ENCODE measurements at places on chromosomes 7 and 10.

GRCh38 chr7:26477381-26477990 is 185.8 kb downstream of the SNX10 start:
- DNase-seq: no peak

- DNase-seq: peak; percentile 15
Observed at GRCh38 chr7:2689951-2690705, 2.1 kb downstream of the AMZ1 start.

- no peak for DNase-seq
Observed at GRCh38 chr7:117010375-117011133, 57.3 kb downstream of the ST7 start.

- DNase-seq: no peak
Observed at GRCh38 chr10:104767745-104768144, 126.7 kb downstream of the SORCS3 start.

DNA sequence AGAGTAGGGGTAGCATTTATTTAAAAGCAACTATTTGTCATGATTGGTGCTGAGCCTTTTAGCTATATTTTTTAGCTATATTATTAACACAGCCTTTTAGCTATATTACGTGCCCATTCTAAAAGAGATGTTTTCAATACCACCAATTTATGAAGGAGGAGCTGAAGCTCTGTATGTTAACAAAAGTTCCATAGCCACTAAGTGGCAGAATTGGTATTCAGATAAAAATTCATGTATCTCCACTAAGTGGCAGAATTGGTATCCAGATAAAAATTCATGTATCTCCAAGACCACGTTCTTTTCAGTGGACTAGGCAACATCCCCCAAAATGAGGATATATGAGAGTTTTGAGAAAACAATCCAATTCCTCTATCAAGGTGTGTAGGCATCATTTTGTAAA is 268.6 kb downstream of the HGF start:
- peak; percentile 34 for DNase-seq

GRCh38 chr7:80060218-80060806 is 74.3 kb upstream of the GNAI1 start:
- DNase-seq: peak; percentile 36

DNA sequence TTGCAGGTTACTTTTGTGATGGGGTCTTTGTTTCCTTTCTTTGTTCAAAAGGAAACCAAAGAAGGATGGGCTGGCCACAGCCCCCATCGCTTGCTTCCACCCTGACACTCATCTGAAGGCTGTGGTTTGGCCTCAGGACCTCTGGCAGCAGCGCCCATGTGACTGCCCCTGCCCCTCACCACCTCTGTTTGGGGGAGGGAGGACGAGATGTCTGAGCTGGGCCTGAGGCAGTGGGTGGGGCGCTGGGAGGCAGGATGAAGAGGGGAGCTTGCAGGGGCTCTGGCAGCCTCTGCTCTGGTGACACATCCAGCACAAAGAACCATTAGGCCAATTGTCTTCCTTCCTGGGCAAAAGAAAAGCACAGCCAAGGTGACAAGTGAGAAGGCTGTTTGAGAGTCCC is 15.9 kb upstream of the CHST15 start:
- no peak for DNase-seq

GRCh38 chr10:125050383-125050782 is 108.5 kb downstream of the ZRANB1 start:
- DNase-seq: no peak

DNA sequence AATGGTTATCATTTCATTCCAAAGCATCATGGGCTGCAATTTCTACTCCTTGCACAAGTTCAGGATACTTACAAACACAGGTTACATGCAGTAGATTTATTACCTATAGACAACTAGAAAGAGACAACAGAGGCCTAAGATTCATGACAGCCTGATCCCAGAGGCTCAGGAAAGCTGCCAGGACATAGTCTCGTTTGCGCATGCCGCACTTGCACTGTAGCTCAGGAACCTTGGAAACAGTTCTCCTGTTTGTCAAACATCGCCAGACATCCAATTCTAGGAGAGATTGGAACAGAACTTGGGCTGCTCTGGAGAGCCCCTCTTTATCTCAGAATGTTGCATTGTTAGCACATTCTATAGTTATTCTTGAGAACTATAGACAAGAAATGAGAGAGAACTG is 216.2 kb upstream of the CDC14C start:
- no peak for DNase-seq

GRCh38 chr10:128373831-128374230 is 247.6 kb upstream of the MKI67 start:
- no peak for DNase-seq

DNA sequence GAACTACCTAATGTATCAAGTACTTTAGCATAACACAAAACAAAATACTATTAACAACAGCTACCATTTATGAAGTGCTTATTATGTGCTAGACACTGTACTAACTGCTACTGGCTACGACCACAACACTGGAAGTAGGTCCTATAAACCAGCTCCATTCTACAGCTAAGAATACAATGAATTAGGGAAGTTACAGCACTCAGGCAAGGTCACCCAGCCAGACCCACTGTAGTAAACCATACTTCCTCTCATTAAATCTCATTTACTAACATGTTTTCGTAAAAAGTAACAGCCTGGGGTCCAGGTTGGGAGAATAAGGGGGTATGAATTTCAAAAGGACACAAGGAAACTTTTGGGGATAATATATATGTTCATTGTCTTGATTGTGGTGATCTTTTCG is 25.4 kb downstream of the NAPEPLD start:
- no peak for DNase-seq

DNA sequence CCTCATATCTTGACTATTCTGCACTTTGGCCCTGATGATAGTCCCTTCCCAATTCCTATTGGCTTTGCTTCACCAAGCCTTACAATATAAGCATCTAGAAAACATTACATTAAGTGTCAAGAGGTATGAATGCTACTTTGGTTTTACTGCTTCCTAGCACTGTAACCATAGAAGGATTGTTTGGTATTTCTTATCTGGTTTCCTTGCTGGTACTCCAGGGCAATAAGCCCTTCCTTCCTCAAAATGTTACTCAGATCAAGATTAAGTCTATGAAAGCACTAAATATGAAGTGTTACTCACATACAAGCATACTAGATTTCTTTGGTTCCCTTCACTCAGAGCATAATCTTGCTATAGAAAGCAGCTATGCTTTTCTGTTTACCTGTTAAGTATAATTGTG is 492.5 kb downstream of the ETV1 start:
- DNase-seq: no peak

DNA sequence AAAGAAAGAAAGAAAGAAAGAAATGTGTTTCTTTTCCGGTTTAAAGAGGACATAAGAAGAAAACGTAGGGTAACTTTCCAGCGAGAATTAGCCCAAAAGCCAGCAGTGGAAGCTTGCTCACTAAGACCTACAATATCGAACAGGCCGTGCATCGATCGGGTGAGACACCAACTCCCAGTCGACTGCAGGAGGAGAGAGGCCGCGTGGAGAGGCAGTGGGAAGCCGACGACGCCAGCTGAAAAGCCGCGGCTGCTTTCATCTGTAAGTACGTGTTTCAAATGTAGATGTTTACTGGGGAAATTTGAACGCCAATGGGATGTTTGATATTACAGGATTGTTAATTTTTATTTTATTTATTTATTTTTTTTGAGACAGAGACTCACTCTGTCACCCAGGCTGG is 28.6 kb upstream of the GIMAP8 start:
- DNase-seq: no peak

DNA sequence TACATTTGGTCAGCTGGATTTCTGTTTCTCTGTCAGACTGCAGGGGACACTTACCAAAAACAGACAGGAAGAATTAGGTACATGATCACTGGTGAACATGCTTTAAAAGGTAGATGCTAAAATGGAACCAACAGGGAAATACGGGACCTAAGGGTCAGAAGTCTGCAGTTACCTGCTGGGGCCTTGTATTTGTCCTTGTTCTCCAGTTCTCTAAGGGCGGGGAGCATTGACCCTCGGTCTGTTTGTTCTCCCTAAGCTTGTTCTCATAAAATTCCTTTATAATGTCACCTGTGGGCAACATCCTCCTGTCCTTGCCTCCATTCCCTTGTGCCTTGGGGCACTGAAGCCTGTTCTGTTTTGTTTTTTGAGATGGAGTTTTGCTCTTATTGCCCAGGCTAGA is 29.8 kb upstream of the MSMB start:
- DNase-seq: no peak

- no peak for DNase-seq
Observed at GRCh38 chr7:17846935-17847334, 93.4 kb downstream of the SNX13 start.

GRCh38 chr7:82152858-82153257 is 290.7 kb downstream of the CACNA2D1 start:
- DNase-seq: no peak

GRCh38 chr10:127234306-127234800 is 38.0 kb upstream of the INSYN2A start:
- DNase-seq: no peak

DNA sequence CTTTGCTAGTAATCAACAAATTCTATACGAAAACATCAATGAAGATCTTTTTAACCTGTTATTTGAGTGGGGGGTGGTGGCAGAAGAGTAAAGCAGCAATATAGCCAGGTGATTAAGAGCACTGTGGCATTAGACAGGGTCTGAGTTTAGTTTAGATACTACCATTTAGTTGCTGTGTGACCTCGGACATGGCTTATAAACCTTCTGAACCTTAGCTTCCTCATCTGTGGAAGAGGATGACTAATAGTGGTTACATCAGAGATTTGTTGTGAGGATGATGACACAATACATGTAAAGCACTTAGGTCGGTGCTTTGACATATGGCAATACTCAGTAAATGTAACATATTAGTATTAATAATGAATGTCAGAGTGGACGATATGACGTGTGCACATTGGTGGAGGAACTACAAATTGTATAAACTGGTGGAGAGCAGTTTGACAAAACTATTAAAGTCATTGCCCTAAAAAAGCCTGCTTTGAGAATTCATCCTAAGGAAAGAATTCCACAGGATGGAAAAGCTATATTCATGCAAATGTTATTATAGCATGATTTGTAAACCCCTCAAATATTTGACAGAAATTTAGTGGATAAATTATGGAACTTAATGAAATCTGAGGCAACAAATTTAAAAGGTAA is 24.3 kb downstream of the SPAG6 start:
- no peak for DNase-seq

- DNase-seq: no peak
Observed at GRCh38 chr10:30042820-30043219, 16.6 kb downstream of the JCAD start.

DNA sequence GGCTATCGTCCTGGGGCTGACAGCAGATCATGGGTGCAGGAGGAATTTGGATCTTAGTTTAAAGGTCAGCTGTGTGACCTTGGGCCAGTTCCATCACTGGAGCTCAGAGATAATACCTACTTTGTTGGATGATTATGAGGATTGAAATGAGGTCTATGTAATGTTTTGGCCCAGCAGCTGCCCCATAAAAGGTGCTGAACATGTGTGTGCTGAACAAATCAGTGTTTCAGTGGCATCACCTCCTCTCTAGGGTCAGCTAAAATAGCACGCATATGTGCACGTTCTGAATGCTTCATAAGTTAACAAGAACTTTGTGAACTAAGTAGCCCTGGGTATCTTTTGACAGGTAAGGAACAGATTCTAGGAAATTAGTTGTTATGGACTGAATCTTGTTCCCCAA is 84.8 kb upstream of the LRRC18 start:
- no peak for DNase-seq

- DNase-seq: no peak
Observed at GRCh38 chr7:125425506-125425905, 495.9 kb upstream of the POT1 start.

DNA sequence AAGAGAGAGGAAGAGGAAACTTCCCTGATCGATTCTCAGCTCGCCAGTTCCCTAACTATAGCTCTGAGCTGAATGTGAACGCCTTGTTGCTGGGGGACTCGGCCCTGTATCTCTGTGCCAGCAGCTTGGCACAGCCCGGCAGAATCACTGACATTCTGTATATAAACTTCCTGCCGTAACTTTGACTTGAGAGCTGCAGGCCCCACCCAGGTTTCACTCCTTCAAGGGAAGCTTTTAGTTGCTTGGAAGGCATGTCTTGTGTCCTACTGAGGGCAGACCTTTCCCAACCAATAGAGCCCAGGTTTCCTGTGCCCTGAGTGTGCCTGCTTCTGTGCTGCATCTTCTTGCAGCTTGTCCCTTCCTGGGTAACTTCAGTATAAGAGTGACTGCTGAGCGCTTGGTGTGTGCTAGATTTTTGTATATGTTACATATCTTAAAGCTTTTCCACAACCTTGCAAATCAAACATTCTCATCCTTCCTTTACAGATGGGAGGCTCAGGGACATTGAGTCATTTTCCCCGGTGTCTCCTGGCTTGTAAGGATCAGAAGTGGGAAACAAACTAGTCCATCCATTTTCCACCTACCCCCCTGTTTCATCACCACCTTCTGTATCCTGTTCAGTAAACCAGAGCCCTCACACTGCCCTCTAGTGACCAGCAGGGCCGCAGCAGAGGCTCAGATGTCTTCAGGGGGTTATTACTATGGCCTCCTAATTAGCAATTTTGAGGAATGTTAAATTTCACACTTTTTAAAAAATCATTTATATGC is 225.2 kb upstream of the PRSS58 start:
- no peak for DNase-seq

DNA sequence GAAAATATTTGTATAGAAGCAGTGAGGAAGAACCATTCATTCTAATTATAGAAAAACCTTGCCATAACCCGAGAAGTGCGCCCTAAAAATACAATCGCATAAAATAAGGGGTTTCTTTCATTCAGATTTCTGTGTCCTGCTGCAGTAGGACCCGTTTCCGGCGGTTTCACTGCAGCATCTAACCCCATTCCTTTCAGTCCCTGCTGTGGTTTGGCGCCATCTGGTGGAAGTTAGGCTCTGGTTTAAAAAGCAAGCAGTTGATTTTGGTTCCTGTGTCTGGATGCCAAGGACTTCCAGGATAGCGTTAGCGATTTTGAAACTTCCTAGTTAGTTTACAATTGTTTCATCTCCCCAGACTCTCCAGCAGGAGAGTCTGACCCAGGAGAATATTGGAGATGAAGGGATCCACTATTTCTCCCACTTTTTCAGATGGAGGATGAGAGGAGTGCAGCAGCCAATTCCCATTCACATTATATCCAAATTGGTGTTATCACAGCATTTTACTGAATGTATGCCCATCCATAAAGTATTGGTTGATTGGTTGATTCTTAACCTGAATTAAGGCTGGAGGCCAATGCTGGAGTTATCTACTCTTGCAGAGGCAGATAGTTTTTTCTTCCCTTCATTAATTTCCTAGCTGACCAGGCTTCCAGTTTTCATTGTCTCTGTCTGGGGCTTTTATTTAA is 128.8 kb upstream of the CACNA2D1 start:
- DNase-seq: peak; percentile 53

DNA sequence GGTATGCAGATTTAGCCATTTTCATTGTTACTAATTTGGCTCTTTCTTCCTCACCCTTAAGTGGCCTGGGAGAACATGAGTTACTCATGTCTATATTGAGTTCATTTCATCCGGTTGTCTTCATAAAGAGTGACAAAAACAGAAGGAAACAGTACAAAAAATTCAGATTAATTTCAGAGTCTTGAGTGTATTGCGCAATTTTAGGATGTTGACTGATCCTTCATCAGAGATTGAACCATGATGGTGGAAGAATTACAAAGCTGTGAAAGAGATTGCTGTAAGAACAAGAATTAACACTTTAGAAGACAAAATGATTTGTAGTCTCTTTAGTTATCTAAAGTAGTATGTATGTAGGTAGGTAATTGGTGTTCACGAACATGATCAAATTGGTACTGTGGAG is 194.0 kb upstream of the PPP1R3A start:
- no peak for DNase-seq

All from non-pigmented ciliary epithelial cell (primary cell).